ELF-1 (cell line): ENCODE measurements at places on chromosomes 13 and 19.
A peak's percentile ranks its signal among the peaks of the same experiment; 100 is the strongest.

GRCh38 chr19:37007587-37008220 is 70.5 kb upstream of the ZNF420 start:
- peak; percentile 86 for DNase-seq

DNA sequence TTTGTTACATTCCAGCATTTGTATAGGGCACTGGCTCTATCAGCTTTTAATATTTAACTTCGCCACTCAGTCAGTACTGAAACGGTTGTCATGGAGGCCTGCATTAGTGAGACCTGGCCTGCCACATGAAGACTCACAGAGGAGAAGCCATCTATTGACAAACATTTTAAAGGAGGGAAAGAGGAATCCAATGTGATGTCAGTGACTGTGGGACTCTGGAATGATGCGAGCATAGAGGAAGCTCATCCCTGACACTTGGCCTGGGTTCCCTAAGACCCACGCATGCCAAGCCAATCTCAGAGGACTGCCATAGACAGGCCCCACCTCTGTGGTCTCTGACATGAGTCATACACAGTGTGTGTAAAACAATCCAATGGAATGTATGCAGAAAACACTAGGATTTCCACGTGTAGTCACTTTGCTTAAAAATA is 7.9 kb upstream of the DPY19L3 start:
- no peak for DNase-seq

- no peak for DNase-seq
Observed at GRCh38 chr19:54137699-54138488, at the start of gene CNOT3. Gene CNOT3, plus strand, starts transcription at chr19:54137762. Its CDS starts 5,217 bp downstream, at chr19:54142979.

- no peak for DNase-seq
Observed at GRCh38 chr19:32129141-32129540, 216.3 kb upstream of the ZNF507 start.

- no peak for DNase-seq
Observed at GRCh38 chr19:11534538-11534937, 4.1 kb upstream of the CNN1 start.

DNA sequence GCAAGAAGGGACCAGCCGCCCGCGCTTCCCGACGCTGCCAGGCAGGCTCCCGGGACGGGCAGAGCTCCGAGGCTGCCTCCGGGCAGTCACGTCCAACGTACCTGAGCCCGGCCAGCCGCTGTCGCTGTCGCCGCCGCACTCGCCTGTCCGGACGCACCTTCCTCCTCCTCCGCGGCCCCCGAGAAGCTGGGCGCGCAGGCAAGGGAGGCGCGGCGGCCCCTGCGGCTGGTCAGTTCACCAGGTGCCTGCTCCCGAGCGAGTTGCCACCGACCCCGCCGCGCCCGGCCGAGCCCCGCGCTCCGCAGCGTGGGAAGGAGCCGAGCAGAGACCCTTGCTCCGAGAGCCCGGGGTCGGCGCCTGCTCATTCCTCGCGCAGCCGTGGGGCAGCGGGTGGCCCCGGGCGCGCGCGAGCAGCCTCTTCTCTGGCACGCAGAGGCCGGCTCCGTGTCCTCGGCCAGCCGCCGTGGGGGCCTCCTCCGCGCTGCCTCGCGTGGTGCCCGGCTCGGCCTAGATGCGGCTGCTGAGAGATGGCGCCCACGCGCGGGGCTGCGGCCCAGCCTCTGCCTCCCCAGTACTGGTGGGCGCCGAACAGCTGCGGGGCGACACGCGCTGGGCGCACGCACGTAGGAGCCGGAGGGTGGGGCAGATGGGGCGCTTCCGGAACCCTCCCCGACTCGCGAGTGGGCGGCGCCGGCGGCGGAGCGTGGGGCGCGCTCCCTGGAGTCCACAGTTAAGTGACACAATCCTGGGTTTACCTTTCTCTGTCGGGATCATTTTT is 419.4 kb downstream of the UQCRFS1 start:
- DNase-seq: peak; percentile 59

GRCh38 chr19:12331211-12331941 is 2.1 kb downstream of the ZNF563 start:
- DNase-seq: no peak

DNA sequence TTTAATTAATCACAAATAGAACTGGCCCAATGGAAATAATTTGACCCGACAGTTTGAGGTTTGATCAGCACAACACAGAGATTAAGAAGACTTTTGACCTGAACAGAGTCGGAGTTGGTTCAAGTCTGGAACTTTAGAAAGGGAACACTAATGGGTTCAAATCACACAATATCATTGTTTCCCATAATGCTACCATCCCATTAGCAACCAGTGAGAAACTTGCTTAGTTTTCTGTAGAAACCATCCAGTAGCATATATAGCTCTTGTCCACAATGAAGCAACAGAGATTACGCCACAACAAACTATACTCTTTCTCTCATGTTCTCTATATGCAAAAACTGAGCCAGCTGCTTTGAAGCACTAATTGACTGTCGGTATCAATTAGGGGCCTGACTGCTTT is 376.9 kb upstream of the SPRY2 start:
- no peak for DNase-seq

GRCh38 chr19:33621811-33622504 is at the start of gene CHST8:
Gene CHST8, plus strand, starts transcription at chr19:33621953. Its CDS starts 67,309 bp downstream, at chr19:33689262.
- peak; percentile 65 for DNase-seq

DNA sequence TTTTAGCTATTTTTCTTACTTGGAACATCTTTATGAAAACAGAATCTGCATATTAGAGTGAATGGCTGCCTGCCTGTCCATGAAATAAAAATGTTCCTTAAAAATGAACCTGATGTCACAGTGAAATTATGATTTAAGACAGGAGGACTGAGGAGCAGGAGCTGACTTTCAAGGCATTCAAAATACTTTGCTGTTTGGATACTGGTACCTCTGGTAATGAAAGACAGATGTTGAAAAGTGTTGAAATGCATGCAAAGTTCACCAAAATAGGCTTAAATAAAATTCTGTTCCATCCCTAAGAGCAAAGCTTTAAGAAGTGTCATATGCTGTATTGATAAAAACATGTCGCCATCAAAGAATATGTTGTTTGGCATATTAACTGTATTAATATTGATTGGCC is 1.7 kb downstream of the ARHGEF7 start:
- no peak for DNase-seq

DNA sequence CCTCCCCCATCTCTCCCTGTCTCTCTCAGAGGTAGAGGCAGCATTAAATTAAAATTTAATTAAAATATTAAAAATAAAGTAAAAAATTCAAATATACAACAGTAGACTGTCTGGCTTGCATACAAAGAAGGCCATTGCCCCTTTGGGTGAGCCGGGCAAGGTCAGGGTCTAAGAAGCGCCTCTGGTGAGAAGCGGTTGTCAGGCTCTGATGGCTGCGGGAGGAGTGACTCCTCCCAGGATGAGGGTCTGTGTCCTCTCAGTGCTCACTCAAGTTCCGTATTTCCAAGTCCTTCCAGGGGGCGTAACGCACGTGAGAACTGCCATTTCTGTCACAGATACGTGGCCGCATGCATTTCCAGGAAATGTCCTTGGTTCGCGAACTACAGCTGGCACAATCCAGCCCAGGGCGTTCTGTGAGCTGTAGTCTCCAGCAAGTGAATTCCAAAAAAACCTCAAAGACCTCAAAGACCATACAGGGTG is 737 bp upstream of the ZNF181 start:
- DNase-seq: no peak

- DNase-seq: peak; percentile 99
Observed at GRCh38 chr19:6372594-6373095, at the start of gene ALKBH7. Gene ALKBH7, plus strand, starts transcription at chr19:6372794. Its CDS starts 27 bp downstream, at chr19:6372821.

DNA sequence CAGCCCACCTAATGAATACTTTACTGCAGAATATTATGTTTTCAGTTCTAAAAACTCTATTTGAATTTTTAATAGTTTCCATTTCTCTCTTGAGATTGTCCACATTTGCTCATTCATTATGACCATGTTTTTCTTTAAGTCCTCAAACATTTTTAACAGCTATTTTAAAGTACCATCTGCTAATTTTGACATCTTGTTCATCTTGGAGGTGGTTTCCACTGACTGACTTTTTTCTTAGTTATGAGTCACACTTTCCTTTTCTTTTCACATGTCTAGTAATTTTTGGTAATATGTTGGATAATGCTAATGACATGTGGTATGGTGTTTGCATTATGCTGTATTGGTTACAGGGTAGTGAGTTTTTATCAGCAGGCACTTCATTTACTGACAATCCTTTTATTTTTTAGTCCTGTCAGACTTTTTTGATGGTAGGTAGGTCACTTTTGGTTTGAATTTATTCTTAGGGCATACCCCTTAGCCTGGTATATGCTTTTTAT is 15.4 kb upstream of the ESD start:
- DNase-seq: no peak

DNA sequence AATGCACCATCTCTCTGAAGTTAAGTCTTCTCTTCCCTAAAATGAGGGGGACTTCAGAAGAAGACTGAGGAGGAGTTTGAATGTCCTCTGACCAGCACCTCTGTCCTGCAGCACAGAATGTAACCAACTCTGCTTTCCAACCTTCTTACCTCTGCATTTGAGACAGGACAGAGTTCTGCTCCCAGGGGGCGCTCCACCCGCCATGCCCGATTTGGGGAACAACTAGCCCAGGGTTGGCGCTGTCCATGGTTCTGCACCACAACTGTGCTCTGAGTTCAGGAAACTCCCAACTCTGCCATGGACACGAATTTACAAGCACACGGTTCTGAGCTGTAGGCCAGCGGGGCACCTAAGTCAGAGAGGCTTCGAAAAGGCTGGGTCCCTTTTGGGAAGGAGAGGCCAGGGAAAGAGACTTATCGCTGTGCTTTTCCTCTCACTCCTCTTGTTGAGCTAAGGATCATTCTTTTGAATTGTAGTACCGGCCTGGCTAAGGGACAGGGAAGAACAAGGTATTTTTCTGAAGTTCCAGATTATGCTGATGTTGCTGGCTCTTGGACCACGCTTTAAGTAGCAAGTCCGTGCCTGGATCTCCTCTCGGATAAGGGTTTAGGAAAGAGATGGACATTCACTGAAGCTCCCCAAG is 22.2 kb downstream of the SIGLEC5 start:
- peak; percentile 90 for DNase-seq

GRCh38 chr19:15759962-15760565 is 22.3 kb downstream of the OR10H3 start:
- DNase-seq: no peak

- peak; percentile 82 for DNase-seq
Observed at GRCh38 chr13:22210134-22210930, 539.5 kb downstream of the FGF9 start.

DNA sequence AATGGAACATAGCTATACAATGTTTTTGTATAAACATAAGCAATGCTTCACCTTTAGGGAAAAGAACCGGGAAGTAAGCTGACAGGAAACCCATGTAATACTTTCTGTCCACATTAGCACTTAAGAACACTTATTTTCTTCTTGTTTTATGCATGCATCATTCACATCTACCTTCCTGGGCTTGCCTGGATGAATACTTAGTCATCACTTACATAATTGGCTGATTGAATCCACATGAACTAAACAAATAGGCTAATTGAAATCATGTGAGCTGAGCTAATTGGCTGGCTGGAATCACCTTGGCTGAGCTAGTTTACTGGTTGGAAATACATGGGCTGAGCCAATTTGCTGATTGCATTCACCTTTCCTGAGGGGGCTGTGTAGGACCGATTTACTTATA is 78.8 kb downstream of the ZNF726 start:
- no peak for DNase-seq
